ENCODE measurements at places on chromosomes 5 and 9. TPM values are rescaled to one million over a fixed set of nuclear protein-coding genes. Genes with fewer than 3 reads are reported as not detected.

GRCh38 chr5:16037121-16037845 lies 142.3 kb downstream of the MARCHF11 start:
- DNase-seq = no peak

DNA sequence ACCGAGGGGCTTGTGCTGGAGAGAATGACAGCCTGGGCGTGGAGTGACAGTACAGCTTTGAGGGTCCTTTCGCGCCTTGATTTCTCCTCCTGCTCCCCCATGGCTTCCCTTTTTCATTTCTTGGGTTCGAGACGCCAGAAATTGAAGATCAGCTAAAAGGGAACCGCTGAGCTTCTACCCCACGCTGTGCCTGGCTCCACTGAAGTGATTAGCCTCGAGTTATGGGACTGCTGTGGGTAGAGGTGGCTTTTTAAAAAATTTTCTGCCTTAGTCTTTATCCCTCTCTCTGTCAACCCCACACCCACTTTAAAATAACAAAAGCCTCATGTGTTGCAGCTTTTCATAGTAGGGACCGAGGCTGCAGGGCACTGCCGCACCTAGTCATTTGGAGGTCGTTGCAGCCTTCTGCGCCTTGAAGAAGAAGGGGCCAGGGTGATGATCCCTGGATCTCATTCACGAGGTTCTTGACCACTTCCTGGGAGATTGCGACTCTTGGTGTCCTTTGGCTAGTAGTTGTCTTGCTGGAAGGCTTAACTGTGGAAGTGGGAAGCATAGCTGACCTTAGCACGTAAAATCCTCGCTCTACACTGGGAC lies 603 bp downstream of the PPIP5K2 start:
- DNase-seq = no peak

DNA sequence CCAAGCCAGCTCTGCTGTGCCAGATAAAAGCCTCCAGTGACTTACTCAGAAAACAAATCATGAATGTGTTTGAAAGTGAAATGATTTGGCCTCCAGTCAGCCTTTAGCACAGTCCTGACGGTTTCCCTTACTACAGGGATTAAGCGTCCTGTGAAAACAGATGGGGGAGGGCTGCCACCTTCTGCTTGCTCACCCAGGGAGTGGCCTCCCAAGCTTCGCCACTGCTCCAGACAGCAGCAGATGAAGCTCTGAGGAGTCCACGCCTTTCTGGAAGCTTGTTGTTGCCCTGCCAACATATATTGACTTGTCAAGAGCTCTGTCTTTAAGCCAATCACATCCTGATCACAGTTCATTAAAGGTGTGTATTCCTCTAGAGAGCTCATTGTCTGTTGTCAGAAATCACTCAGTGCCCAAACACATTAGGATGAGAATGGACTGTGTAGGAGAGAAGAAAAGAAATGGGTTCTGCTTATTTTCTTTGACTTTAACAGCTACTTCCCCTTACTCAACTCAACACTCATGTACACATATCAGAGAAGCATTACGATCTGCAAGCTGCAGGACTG lies 4.9 kb upstream of the FYB1 start:
- peak; percentile 63 for DNase-seq

GRCh38 chr9:120348951-120349429 lies 231.0 kb downstream of the CDK5RAP2 start:
- DNase-seq = peak; percentile 30

GRCh38 chr9:105308461-105309341 lies 64.2 kb downstream of the SLC44A1 start:
- no peak for DNase-seq

DNA sequence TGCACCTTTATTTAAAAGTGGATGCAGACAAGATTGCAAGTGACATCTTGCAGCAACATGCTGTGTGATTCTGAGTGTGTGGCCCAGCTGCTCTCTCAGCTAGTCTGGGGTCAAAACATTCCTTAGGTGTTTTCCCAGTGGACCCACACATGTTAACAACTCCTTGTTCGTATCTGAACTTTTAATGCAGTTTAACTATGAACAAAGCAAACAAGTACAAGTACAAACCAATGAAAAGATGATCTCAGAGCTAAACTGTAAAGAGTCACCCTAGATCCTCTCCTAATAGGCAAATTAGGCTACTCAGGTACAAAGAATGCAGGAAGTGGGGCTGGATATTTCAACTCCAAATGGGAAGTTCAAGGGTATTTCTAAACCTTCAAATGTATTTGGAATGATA lies 108.4 kb downstream of the ENTREP1 start:
- DNase-seq = no peak

GRCh38 chr5:10695055-10695649 lies 65.9 kb downstream of the DAP start:
- peak; percentile 86 for DNase-seq

DNA sequence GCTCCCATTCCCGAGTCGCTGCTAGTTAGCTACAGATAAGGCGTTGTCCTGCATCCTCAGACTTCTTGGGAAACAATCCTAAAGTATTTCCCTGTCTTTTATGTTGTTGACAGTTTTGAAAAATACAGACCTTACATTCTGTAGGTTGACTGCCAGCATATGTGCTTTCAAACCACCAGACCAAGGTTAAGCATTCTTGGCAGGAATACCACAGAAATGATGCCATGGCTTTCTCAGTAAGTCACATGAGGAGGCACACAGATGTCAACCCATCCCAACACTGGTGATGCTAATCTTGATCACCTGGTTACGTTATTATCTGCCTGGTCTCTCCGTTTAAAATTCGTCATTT lies 871 bp downstream of the GLE1 start:
- DNase-seq = no peak

DNA sequence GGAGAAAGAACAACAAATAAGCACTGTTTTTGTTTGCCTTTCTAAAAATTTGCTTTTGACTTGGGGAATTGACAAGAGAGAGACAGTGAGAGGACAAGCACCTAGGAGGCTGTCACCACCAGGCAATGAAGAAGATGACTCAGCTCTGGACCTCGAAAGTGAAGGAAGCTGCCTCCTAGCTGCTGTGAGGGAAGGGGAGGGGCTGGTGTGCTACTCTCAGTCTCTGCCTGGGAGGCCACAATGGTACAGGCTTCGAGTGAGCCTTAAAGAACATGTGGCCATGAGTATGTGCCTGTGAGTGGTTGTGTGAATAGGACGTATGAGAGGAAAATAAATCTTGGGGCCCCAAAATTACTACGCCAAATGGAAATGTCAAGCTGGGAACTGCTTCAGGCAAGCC lies 7.1 kb upstream of the PLK2 start:
- no peak for DNase-seq

DNA sequence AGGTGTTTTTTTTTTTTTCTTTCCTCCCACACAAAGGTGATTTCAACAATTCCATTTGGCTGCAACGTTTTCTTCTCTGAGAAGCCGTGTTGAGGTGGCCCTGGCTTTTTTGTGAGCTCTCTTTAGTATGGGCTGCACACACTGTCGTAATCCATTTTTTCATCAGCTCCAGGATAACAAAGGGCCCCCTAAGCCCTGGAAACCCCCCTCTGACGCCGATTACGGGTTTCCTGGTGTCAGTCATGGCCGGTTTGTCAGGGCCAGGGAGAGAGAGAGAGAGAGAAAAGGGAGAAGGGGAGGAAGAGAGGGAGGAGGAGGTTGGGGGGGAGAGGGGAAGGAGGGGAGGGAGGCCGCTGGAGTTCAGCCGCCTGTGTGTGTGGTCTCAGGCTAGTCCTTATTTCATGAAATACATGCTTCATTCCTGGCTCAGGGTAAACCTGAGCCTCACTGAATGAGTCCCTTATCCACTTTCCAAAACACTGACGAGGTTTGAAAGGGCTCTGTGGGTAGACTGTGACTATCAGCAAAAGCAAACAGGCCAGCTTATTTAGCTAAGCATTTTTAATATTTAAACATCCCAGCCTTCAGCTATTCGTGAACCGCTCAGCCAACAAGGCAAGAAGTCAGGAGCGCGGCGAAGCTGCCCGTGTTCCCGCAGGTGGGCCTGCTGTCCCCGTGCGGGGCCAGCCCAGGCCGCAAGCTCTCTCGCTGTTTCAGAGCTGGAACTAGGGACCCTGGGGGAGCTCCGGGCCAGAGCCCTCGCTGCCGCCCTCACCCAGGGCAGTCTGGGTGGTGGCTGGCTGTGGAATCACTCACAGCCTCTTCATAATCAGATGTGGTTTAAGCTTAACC lies 172.8 kb downstream of the ERCC6L2 start:
- peak; percentile 86 for DNase-seq

DNA sequence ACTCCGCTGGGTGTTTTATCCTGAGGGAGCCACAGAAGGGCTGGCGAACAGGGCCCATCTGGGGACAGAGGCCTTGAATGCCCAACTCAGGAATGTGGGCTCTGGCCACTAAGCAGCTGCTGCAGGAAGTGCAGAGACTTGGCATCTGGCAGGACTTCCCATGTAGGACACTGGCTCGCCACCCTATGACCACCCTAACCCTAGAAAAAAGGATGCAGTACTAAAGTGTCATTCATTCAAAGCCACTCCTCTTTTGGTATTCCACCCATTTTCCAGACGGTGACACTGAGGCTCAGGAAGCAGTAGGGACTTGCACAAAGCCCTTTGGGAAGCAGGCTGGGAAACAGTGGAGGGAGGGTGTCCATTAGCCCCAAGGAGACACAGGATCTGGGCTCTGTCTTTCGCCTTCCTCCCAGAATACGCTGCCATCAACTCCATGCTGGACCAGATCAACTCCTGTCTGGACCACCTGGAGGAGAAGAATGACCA lies 3.0 kb downstream of the BBLN start:
- DNase-seq = no peak

DNA sequence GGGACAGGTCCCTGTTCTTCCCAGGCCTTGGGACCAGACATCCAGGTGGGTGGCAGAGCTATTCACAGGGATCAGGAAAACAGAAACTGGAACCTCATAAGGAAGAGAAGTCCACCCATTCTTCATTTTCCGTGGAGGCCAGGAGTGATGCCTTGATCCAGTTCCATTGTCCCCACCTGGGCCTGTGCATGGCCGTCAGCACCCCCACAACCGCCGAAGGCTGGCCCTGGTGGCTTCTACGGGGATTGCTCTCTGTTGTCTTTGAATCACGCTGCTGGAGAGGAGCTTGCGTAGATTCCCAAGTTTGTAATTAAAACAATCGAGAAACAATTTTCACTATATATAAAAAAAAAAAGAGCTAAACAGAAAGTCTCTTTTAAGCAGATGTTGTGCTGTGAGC lies 134.4 kb downstream of the MVB12B start:
- DNase-seq = peak; percentile 10

- no peak for DNase-seq
Observed at GRCh38 chr9:14071484-14071883, 242.5 kb downstream of the NFIB start.

DNA sequence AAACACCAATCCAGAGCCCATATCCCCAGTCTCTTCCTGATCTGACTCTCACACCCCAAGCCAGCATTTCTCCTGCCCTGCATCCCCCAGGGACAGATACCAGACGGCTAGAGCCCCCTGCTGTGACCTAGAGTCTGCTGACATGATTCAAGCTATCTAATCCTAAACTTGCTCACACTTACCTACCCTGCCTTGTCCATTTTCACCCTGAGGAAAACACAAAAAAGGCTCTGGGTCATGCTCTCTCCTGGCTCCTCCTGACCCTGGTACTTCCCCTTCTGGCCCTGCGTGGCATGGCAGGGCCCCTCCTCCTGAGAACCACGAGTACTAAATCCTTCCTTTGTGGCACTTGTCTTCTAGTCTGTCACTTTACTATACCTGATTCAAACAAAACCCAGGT lies 2.8 kb upstream of the ARRDC1 start:
- no peak for DNase-seq

GRCh38 chr5:78958672-78959445 lies 26.3 kb downstream of the ARSB start:
- no peak for DNase-seq

NME5 gene
- total RNA-seq = 2.3 TPM

TMEM171 gene
- 44.0 TPM for total RNA-seq

TYRP1 gene
- total RNA-seq = not detected

IGFBPL1 gene
- 1.7 TPM for total RNA-seq

GFI1B gene
- not detected for total RNA-seq

LSM11 gene
- 1.2 TPM for total RNA-seq

SLC6A3 gene
- not detected for total RNA-seq

RASGRF2 gene
- total RNA-seq = 5.8 TPM

Data from stomach (tissue), 19 donors.